Central memory CD8-positive, alpha-beta T cell (primary cell): ENCODE measurements at places on chromosomes 4 and X.

DNA sequence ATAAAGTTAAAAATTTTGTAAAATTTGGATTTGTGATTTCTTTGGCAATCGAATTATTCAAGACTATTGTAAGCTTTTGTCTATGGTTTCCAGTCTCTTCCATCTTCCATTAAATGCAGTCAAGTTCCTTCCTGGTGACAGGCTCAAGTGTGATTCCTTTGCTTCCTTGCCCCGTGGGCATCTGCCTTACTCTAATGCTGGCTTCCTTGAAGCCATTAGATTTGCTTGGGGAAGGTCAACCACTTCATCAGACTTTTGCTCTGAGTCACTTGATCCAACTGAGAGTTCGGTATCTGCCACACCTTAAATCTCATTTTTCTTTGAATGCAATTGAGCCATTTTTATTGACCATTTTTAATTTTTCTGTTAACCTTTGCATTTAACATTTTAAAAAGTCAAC lies 648.8 kb downstream of the SPOCK3 start:
- no peak overlapping the region for H3K27ac ChIP-seq
- no peaks in the 10 kb centered on the region for H3K36me3 ChIP-seq
- no peak overlapping the region for H3K4me3 ChIP-seq
- no peak for DNase-seq
- H3K4me1 ChIP-seq = no peaks in the 10 kb centered on the region

- no peak overlapping the region for H3K27ac ChIP-seq
- no peak for DNase-seq
- H3K4me3 ChIP-seq = no peak overlapping the region
- no peaks in the 10 kb centered on the region for H3K4me1 ChIP-seq
Measured at GRCh38 chr4:92387459-92388069, 83.8 kb downstream of the GRID2 start.

- H3K4me3 ChIP-seq = no peak overlapping the region
- H3K36me3 ChIP-seq = no peaks in the 10 kb centered on the region
- no peaks in the 10 kb centered on the region for H3K27me3 ChIP-seq
- H3K27ac ChIP-seq = no peak overlapping the region
Measured at GRCh38 chrX:148808833-148809232, 308.4 kb downstream of the AFF2 start.

DNA sequence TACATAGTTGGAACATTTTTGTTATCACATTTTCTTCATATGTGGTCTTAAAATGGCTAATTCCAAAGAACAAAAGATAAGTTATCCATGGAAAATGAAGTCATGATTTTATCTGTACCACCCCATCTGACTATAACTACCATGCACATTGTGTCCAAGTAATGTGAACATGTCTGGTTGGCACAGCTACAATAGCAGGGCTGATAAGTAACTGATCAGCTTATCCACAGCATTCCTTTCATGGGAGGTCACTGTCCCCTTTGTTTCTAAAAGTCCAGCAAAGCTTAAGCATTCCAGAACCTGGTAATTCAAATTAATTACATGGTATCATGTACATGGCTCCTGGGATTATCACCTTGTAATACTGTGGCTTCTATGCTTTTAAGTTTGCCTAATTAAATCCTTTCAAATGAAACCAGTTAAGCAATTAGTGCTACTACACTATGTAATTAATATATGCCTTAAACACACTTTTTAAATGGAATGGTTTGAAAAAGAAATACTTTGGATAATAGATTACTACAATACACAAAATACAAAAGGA lies 21.1 kb upstream of the SORBS2 start:
- H3K4me1 ChIP-seq = no peaks in the 10 kb centered on the region
- no peak overlapping the region for H3K27ac ChIP-seq
- no peak for DNase-seq
- H3K36me3 ChIP-seq = no peaks in the 10 kb centered on the region

DNA sequence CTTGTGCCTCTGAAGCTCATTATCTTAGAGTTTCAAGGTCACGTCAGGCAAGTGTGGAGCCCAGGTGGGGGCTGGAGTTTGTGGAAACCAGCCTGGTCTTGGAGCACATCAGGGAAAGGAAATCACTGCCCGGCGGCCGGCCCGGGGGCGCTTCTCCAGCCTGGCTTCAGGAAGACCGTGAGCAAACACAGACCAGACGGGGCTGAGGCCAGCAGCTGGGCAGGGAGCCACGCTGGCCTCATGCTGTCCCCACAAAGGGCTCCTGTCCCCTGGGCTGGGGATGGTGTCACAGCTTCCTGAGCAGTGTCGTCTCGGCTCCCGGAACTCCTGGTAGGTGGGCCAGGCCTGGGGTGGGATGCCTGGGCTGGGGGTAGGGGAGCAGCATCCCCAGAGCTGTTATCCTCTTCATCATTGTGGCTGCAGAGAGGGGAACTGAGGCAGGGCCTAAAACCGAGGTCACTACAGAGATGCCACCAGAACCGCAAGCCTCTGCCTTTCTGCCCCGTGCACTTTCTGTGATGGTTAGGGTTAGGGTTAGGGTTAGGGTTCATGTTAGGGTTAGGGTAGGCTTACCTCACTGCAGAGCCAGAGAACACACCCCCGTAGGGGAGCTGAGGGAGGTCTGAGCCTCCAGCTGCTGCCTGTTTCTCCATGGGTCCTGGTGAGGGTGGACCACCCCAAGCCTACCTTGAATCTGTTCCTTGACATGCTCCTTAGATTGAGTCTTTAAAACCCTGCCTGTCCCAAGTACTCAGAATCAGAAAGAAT lies 77.5 kb downstream of the HTRA3 start:
- no peaks in the 10 kb centered on the region for H3K4me1 ChIP-seq
- no peak overlapping the region for H3K4me3 ChIP-seq
- DNase-seq = no peak
- H3K27ac ChIP-seq = no peak overlapping the region
- peaks cover 35% of the 10 kb centered on the region for H3K27me3 ChIP-seq

DNA sequence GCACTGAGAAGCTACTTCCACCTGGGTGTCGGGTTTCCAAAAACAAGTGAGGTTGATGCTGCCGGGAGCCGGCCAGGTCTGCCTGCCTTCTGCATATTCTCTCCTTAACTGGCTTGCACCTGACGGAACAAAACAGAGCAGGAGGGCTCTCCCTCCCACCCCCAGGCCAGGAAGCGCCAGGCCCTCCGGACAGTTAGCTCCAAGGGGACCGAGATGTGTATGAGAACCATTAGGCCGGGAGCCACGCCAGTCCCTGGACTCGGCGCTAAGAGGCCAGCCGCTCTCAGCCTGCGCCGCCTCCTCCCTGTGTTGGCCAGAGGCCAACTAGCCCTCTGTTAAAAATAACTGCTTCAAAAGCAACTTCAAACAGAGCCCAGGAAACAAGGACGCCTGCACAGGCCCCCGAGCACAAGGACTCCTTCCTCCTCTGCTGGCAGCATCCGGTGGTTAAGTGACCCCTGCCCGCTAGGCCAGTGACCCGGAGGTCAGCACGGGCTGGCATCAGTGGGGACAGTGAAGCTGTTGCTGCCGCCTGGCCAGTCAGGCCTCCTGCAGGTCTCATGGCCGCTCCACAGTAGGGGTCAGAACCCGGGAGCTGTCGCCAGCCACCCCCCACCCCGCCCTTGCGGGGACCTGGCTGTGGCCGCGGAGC lies 107.9 kb downstream of the ABLIM2 start:
- H3K27me3 ChIP-seq = no peaks in the 10 kb centered on the region
- H3K4me3 ChIP-seq = no peak overlapping the region
- H3K4me1 ChIP-seq = peaks cover 16% of the 10 kb centered on the region
- H3K36me3 ChIP-seq = no peaks in the 10 kb centered on the region
- DNase-seq = no peak

DNA sequence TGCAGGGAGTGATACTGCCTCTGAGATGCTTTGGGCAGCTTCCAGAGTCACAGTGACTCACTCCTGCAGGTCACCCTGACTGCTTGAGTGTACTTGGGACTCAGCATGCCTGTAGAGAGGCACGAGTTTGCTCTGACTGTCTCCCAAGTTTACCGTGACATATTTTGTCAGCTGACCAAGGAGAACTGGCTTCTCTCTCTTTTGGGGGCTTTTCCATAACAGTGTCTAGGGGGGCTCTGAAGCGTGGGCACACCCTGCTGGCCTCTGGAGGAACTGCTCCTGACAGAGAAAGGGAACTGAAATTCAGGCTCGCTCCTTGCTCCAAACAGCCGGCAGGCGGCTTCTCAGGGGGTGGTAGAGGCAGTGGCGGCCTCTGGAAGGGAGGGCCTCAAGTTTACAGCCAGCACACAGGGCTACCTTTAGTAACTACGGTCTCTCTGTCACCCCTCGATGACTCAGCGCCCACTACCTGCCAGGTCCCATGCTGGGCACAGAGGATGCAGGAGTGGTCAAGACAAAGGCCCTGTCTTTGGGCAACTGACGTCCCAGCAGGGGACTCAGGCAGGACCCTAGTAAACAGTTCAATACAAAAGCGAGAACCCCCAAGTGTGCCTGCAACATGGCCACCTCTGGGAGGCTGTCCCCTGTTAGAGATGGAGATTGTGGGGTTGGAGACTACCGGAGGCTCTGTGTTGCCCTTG lies 17.8 kb downstream of the ZNF185 start:
- H3K4me3 ChIP-seq = no peak overlapping the region
- H3K27ac ChIP-seq = no peak overlapping the region
- H3K36me3 ChIP-seq = peaks cover 2% of the 10 kb centered on the region
- no peaks in the 10 kb centered on the region for H3K27me3 ChIP-seq

DNA sequence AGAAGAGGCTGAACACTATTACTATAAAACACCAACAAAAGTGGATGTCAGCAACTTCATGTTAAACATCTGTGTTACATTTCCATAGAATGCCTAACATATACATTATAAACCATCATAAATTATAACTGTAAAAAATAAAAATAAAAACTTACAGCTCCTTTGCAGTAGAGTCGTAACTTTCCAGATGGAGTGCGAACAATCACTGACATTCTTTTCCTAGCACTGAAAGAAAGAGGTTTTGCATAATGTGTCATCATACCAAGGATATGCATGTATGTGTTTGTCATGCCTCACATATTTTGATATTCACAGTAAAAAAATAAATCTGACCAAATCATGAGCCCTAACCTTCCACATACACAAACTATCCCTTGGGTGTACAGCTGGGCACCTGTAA lies 113.1 kb downstream of the ATP8A1 start:
- H3K4me3 ChIP-seq = no peak overlapping the region
- peaks cover 10% of the 10 kb centered on the region for H3K36me3 ChIP-seq
- H3K27me3 ChIP-seq = no peaks in the 10 kb centered on the region
- no peak overlapping the region for H3K27ac ChIP-seq
- H3K4me1 ChIP-seq = peaks cover 28% of the 10 kb centered on the region
- no peak for DNase-seq

DNA sequence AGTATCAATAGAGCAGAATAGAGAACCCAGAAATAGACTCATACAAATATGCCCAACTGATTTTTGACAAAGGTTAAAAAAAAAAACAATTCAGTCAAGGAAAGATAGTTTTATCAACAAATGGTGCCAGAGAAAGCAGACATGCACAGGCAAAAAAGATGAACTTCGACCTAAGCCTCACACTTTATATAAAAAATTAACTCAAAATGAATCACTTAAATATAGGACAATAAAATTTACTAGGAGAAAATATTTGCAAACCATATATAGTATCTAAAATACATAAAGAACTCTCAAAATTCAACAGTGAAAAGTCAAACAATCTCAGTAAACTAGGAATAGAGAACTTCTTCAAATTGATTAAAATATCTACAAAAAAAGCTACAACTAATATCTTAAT lies 29.7 kb downstream of the HUWE1 start:
- no peak overlapping the region for H3K4me3 ChIP-seq
- peaks cover 21% of the 10 kb centered on the region for H3K36me3 ChIP-seq
- DNase-seq = no peak
- H3K4me1 ChIP-seq = peaks cover 22% of the 10 kb centered on the region

DNA sequence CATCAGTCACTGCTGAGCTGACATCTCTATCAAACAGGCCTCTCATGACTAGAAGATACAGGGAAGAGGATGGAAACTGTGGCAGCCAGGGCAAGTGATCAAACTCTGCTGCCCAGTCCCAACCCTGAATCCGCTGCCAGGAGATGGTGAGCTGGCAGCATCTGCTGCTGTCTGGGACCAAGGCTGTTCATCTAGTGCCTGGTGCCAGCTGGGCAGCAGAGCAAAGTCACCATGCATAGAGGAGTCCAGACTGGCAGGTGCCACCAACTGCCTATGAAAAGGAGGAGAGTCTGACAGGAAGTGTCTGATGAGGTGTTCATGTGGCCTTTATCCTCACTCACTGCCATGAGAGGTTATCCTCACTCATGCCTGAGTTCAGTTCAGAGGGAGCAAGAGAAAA lies 518.9 kb downstream of the MID1IP1 start:
- no peak overlapping the region for H3K27ac ChIP-seq
- no peaks in the 10 kb centered on the region for H3K4me1 ChIP-seq
- no peak overlapping the region for H3K4me3 ChIP-seq
- H3K27me3 ChIP-seq = peaks cover 9% of the 10 kb centered on the region

- H3K27me3 ChIP-seq = no peaks in the 10 kb centered on the region
- no peak overlapping the region for H3K4me3 ChIP-seq
- DNase-seq = no peak
- peaks cover 2% of the 10 kb centered on the region for H3K36me3 ChIP-seq
Measured at GRCh38 chr4:75040703-75041102, 107.8 kb downstream of the PARM1 start.

DNA sequence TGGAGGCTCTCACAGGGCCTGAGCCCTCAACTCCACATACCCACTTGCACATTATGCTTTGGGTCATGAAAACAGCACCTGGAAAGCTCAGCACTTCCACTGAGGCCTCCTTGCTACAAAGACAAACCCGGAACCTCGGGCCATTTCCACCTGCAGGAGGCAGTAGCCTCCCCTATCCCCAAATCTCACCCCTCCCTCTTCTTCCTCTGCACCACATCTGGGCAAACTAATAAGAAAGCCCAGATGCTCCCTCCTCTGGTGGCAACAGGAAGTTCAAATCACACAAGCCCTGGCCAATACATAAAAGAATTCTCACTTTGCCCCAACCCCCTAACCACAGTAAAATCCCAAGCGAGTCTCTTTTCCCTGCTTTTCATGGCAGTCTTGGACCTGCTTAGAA lies 136.4 kb downstream of the MAPK10 start:
- DNase-seq = no peak
- peaks cover 2% of the 10 kb centered on the region for H3K36me3 ChIP-seq
- H3K27ac ChIP-seq = no peak overlapping the region
- H3K4me3 ChIP-seq = no peak overlapping the region
- H3K4me1 ChIP-seq = no peaks in the 10 kb centered on the region
- no peaks in the 10 kb centered on the region for H3K27me3 ChIP-seq

- peak overlapping the region; percentile 98 for H3K27ac ChIP-seq
- H3K4me1 ChIP-seq = peaks cover 59% of the 10 kb centered on the region
- no peak for DNase-seq
- H3K4me3 ChIP-seq = peak overlapping the region; percentile 96
- no peaks in the 10 kb centered on the region for H3K27me3 ChIP-seq
- peaks cover 13% of the 10 kb centered on the region for H3K36me3 ChIP-seq
Measured at GRCh38 chr4:17811078-17811603, 362 bp downstream of the NCAPG start.

DNA sequence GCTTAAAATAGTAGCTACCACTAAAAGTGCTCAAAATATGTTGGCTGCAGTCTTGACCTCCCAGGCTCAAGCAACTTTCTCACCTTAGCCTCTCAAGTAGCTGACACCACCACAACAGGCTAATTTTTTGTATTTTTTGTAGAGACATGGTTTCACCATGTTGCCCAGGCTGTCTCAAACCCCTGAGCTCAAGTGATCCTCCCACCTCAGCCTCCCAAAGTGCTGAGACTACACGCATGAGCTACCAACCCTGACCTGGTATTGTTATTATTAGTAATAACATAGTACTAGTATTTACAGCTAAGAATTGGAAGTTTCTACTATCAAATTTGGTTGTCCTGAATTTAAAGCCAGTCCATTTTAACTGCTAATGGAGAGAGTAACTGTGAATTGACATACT lies 18.0 kb downstream of the STAP1 start:
- no peak overlapping the region for H3K4me3 ChIP-seq
- no peak overlapping the region for H3K27ac ChIP-seq
- DNase-seq = no peak
- H3K4me1 ChIP-seq = peaks cover 11% of the 10 kb centered on the region
- no peaks in the 10 kb centered on the region for H3K27me3 ChIP-seq
- no peaks in the 10 kb centered on the region for H3K36me3 ChIP-seq
